Stimulated activated CD4-positive, alpha-beta T cell treated with anti-CD3 and anti-CD28 coated beads, Interleukin-1b, Interleukin-23, amount 100 ng/mL, for 1 hour (primary cell): ENCODE measurements at places on chromosomes 1 and 21.

DNA sequence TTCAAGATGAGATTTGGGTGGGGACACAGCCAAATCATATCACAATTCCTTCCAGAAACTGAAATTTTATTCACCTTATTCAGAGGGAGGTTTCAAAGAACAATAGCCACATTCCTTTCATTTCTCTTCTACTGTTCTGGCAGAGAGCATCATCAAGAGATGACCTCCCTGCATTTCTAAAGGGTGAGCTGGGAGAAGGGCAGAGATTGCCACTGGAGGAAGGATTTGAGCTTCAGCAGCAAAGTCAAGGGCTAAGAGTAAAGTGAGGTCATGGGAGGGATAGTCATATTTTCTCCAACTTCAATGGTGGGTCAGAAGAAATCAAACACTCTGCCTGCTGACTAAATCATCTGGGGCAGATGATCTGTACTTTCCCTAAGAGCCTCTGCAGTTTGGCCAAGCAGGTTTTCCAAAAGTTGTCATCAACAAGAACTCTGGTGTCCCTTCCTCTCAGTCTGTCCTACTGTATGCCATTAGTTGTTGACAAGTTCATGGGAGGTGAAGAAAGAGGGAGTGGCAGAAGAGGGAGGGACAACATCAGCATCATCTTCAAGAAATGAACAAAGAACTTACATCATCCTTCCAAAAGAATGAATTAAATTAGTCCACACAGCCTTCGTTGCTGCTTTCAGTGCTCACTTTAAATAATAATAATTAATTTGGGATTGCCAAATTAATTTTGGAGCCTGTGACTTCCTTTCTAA is 298.3 kb downstream of the ASTN1 start:
- DNase-seq = no peak

DNA sequence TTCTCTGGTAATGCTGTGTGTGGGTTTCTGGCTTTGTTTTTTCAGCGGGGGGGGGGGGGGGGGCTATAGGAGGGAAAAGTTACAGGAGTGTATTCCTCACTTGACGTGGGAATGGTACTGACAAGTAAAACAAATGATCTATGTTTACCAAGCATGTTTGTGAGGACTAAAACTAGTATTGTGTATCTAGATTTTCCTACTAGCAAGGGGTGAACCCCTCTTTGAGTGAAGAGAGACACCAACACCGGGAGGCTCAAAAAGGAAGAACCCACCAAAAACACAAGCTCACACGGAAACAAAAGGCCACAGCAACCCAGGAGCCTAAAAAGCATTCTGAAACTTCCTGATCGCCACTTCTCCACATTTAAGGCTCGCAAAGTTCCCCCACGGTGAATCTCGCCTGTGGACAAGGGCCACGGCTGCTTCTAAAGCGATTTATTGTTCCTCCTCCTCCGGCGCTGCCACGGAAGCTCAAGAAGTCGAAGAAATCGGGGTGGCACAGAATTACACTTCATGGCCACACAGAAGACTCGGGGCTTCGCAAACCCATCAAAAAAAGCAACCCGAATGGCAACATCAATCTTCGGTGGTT is 703 bp downstream of the PUM1 start:
- no peak for DNase-seq

- DNase-seq = no peak
Observed at GRCh38 chr1:20739225-20739624, 6.7 kb upstream of the SH2D5 start.

- DNase-seq = no peak
Observed at GRCh38 chr21:32200029-32200428, 78.8 kb downstream of the MIS18A start.

DNA sequence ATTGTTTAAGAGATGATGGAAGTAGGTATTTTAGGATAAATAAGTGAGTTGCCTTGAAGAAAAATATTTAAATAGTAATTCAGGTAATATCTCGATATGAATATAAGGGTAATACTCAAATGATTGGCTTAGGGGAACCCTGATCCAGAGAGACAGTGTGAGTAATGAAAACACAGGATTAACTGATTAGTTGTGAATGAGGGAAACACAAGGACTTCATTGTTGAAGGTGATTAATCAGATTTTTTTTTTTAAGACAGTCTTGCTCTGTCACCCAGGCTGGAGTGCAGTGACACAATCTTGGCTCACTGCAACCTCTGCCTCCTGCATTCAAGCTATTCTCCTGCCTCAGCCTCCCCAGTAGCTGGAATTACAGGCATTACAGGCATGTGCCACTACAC is 12.7 kb downstream of the SLC25A33 start:
- no peak for DNase-seq

GRCh38 chr1:6870086-6870485 is 84.8 kb downstream of the CAMTA1 start:
- DNase-seq = no peak
